Activated naive CD8-positive, alpha-beta T cell treated with anti-CD3 and anti-CD28 coated beads for 36 hours (primary cell): ENCODE measurements at places on chromosomes 13 and 19. TPM values are rescaled to one million over a fixed set of nuclear protein-coding genes. Genes with fewer than 3 reads are reported as not detected.

DNA sequence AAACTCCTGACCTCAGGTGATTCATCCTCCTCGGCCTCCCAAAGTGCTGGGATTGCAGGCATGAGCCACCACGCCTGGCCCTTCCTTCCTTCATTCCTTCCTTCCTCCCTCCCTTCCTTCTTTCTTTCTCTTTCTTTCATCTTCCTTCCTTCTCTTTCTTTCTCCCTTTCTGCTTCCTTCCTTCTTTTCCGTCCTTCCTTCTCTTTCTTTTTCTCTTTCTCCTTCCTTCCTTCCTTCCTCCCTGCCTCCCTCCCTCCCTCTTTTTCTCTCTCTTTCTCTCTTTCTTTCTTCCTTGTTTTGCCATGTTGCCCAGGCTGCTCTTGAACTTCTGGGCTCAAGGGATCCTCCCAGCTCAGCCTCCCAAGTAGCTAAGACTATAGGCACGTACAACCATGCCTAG, 36.5 kb upstream of the MUC16 start:
- no peak for DNase-seq
- H3K27ac ChIP-seq, result no peak overlapping the region
- peaks cover 4% of the 10 kb centered on the region for H3K27me3 ChIP-seq
- H3K36me3 ChIP-seq, result no peaks in the 10 kb centered on the region

DNA sequence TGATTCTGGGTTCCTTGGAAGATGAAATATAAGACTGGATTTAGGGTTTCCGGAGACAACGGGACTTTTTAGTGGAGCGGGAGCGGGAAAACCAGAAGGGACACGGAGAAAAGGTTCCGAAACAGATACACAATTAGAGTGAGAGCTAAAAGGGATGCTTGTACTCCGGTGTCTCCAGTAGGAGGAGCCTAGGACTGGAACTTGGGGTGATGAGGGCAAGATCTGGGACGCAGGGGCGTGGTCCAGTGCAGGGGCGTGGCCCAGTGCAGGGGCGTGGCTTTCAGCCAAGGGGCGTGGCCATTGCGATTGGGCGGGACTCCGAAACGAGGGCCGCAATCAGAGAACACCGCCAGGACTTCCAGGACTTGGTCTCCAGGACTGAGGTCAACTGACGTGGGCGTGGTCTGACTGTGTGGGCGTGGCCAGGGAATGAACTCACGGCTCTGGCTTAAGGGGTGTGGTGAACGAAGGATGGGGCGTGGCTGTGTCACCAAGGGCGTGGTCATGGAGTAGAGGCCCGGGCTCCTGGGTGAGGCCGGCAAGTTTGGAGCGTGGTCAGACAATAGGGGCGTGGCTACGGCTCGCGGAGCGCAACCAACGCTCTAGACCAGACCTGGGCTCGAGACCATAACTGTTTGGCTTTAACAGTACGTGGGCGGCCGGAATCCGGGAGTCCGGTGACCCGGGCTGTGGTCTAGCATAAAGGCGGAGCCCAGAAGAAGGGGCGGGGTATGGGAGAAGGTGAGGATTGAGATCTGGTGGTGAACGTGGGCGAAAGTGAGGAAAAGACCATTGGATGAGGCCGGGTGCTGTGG, at the start of gene DKKL1:
TSS of gene DKKL1 (plus strand) at position 610 of the 815 bp plus-strand sequence. CDS start at position 732, 122 bp downstream.
- no peak within 1 kb of the TSS for H3K27ac ChIP-seq
- peaks cover 7% of the 10 kb centered on the region for H3K27me3 ChIP-seq
- no peaks in the 10 kb centered on the region for H3K36me3 ChIP-seq
- peaks cover 6% of the 10 kb centered on the region for H3K4me1 ChIP-seq
- H3K4me3 ChIP-seq, result peak within 1 kb of the TSS; percentile 25

- H3K4me1 ChIP-seq, result no peaks in the 10 kb centered on the region
- H3K36me3 ChIP-seq, result no peaks in the 10 kb centered on the region
- H3K27ac ChIP-seq, result no peak overlapping the region
- DNase-seq, result no peak
These were observed 8.8 kb upstream of the COX7A1 start for GRCh38 chr19:36160821-36161596.

GRCh38 chr19:19098703-19099632, 35.2 kb downstream of the SLC25A42 start:
- no peaks in the 10 kb centered on the region for H3K4me1 ChIP-seq
- DNase-seq, result no peak
- no peaks in the 10 kb centered on the region for H3K36me3 ChIP-seq
- no peak overlapping the region for H3K27ac ChIP-seq

The CFAP97D2 gene
- not detected for total RNA-seq

The HTR2A gene
- total RNA-seq, result not detected

- H3K4me1 ChIP-seq, result peaks cover 23% of the 10 kb centered on the region
- DNase-seq, result peak; percentile 52
- H3K4me3 ChIP-seq, result peak overlapping the region; percentile 77
- H3K27me3 ChIP-seq, result no peaks in the 10 kb centered on the region
These were observed 1.5 kb downstream of the GNA11 start for GRCh38 chr19:3095441-3096191.

The MEF2B gene
- total RNA-seq, result 1.6 TPM

- H3K36me3 ChIP-seq, result no peaks in the 10 kb centered on the region
- DNase-seq, result no peak
These were observed at the start of gene GPR4 for GRCh38 chr19:45601524-45602374. TSS of gene GPR4 (minus strand) at chr19:45602212. CDS start at chr19:45591866, 10,346 bp downstream.

The ECSIT gene
- 46.7 TPM for total RNA-seq

DNA sequence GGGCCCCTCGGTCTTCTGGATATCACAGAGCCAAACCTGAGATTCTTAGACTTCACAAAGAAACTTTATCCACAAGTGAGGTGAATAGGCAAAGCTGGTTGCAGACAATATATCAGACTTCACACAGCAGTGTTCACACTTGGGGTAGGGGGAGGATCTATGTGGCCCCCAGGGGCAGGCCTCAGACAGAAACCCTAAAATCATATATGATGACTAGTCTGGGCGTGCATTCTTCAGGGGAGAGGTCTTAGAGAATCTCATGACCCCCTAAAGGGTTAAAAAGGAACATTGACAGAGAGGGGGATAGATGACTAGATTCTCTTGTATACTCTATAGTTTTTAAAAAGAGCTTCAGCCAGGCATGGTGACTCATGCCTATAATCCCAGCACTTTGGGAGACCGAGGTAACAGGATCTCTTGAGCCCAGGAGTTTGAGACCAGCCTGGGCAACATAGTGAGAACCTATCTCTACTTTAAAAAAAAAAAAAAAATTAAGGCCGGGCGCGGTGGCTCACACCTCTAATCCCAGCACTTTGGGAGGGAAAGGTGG, 2.8 kb downstream of the TYROBP start:
- peaks cover 3% of the 10 kb centered on the region for H3K36me3 ChIP-seq
- DNase-seq, result no peak
- peaks cover 53% of the 10 kb centered on the region for H3K4me1 ChIP-seq
- no peaks in the 10 kb centered on the region for H3K27me3 ChIP-seq
- H3K4me3 ChIP-seq, result no peak overlapping the region

The BAX gene
- total RNA-seq, result 191 TPM

The MIA gene
- total RNA-seq, result not detected

DNA sequence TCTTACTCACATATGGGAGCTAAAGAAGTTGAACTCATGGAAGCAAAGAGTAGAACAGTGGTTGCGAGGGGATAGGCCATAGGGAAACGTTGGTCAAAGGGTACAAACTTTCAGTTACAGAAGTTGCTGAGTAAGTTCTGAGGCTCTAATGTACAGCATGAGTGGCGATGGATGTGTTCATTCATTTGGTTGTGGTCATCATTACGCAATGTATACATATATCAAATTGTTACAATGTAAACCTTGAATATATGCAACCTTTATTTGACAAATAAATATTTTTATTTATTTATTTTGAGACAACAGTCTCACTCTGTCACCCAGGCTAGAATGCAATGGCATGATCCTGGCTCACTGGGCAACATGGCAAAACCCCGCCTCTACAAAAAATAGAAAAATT, 38.7 kb downstream of the ZIC5 start:
- no peaks in the 10 kb centered on the region for H3K36me3 ChIP-seq
- H3K4me1 ChIP-seq, result no peaks in the 10 kb centered on the region
- peaks cover 17% of the 10 kb centered on the region for H3K27me3 ChIP-seq
- no peak overlapping the region for H3K4me3 ChIP-seq
- H3K27ac ChIP-seq, result no peak overlapping the region
- DNase-seq, result no peak

DNA sequence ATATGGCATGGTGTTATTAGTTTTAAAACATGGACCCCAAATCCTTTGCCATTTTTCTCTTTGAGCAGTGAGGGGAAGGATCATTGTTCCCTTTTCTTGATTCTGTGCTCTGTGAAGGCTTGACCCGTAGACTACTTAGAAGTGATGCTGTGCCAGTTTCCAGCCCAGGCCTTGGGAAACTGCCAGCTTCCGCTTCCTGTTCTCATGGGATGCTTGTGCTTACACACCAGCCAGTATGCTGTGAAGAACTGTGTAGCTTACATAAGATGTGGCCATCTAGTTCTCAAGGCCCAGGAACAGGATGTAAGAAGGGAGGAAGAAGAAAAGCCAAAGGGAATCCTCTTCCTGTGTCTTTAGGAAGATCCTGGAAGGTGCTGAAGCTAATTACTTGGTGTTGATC, 180.9 kb downstream of the PCCA start:
- no peak overlapping the region for H3K27ac ChIP-seq
- no peaks in the 10 kb centered on the region for H3K4me1 ChIP-seq
- no peak overlapping the region for H3K4me3 ChIP-seq
- DNase-seq, result no peak
- no peaks in the 10 kb centered on the region for H3K27me3 ChIP-seq
- peaks cover 2% of the 10 kb centered on the region for H3K36me3 ChIP-seq

GRCh38 chr19:49333811-49334288, 1.4 kb upstream of the CD37 start:
- no peaks in the 10 kb centered on the region for H3K27me3 ChIP-seq
- H3K4me1 ChIP-seq, result peaks cover 52% of the 10 kb centered on the region
- H3K4me3 ChIP-seq, result peak overlapping the region; percentile 71
- peak; percentile 71 for DNase-seq
- H3K36me3 ChIP-seq, result peaks cover 24% of the 10 kb centered on the region
- H3K27ac ChIP-seq, result peak overlapping the region; percentile 89

- H3K4me1 ChIP-seq, result peaks cover 1% of the 10 kb centered on the region
- peaks cover 20% of the 10 kb centered on the region for H3K27me3 ChIP-seq
- no peak overlapping the region for H3K4me3 ChIP-seq
- no peak for DNase-seq
- no peak overlapping the region for H3K27ac ChIP-seq
These were observed 189.6 kb upstream of the NBEA start for GRCh38 chr13:34752283-34752960.

The LILRB3 gene
- not detected for total RNA-seq

DNA sequence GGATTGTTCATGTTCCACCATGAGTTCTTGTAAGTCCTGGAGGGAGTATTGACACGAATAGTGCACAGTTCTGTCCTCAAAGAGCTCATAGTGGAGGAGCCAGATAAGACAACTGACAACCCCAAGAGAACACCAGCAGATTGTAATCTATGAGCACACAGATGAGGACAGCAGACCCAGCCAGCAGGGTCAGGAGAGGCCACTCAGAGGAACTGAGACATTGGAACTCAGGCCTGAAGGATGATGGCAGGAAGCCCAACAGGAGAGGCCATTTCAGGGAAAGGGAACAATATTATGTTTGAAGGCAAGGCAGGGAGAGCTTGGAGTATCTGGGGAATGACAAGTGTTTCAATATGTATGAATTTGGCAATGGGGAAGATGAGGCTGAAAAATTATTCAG, 63.7 kb upstream of the IPO5 start:
- no peaks in the 10 kb centered on the region for H3K4me1 ChIP-seq
- H3K27me3 ChIP-seq, result peaks cover 4% of the 10 kb centered on the region
- no peak overlapping the region for H3K4me3 ChIP-seq
- no peak for DNase-seq
- no peaks in the 10 kb centered on the region for H3K36me3 ChIP-seq

- H3K4me3 ChIP-seq, result no peak overlapping the region
- H3K27ac ChIP-seq, result peak overlapping the region; percentile 75
- peaks cover 70% of the 10 kb centered on the region for H3K4me1 ChIP-seq
- H3K27me3 ChIP-seq, result no peaks in the 10 kb centered on the region
These were observed 27.7 kb downstream of the STK24 start for GRCh38 chr13:98549006-98549727.

DNA sequence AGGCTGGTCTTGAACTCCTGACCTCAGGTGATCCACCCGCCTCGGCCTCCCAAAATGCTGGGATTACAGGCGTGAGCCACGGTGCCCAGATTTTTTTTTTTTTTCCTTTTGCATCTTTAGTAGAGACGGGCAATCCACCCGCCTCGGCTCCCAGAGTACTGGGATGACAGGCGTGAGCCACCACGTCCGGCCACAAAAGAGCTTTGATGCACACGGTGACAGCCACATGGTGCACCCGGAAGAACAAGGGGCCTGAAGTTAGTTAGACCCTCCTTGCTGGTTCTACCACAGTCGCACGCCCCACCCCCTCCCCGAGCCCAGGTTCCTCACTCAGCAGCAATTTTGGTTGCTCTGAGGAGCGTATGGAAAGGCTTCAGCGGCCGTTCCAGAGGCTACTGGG, 54.2 kb upstream of the USE1 start:
- no peak overlapping the region for H3K4me3 ChIP-seq
- no peak for DNase-seq
- H3K4me1 ChIP-seq, result peaks cover 2% of the 10 kb centered on the region

DNA sequence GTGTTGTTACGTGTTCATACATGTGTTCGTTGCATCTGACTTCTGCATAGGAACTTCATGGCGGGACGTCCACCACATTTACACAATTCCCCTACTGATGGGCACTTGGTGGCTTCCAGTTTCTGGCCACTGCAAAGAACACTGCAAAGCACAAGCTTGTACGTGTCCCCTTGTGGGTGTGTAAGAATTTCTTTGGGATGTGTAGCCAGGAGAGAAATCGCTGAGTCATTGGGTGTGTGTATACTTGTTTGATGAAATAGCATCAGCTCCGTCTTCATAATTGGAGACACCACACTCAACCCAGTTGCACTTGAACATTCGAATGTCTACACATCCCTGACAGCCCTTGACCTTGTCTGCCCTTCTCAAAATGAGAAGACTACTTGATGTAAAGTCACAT, 19.2 kb downstream of the KLK5 start:
- H3K27me3 ChIP-seq, result peaks cover 48% of the 10 kb centered on the region
- no peak overlapping the region for H3K27ac ChIP-seq
- no peak overlapping the region for H3K4me3 ChIP-seq
- DNase-seq, result no peak
- no peaks in the 10 kb centered on the region for H3K36me3 ChIP-seq

GRCh38 chr13:73940098-73940497, 194.1 kb downstream of the KLF12 start:
- no peak overlapping the region for H3K27ac ChIP-seq
- no peak for DNase-seq
- H3K27me3 ChIP-seq, result no peaks in the 10 kb centered on the region

DNA sequence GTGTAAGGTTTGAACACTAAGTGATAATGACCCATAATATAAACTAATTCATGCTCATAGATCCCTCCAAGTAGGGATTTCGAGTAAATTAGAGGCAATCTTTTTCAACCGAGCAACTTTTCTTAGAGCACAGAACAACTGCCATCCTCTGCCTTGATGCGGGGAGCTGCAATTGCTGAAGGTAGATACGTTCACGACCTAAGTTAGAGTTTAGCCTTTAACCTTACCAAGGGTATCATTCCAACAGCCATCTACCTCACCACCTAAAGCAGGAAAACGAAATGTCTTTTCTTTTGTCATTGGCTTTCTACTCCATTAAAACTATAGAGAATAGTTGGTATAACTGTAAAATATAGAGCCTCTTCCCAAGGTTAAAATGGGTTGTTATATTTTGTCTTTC, 42.2 kb upstream of the NBEA start:
- H3K27ac ChIP-seq, result no peak overlapping the region
- H3K36me3 ChIP-seq, result no peaks in the 10 kb centered on the region
- no peak for DNase-seq

- peaks cover 59% of the 10 kb centered on the region for H3K27me3 ChIP-seq
- no peak overlapping the region for H3K4me3 ChIP-seq
- H3K27ac ChIP-seq, result no peak overlapping the region
- no peaks in the 10 kb centered on the region for H3K4me1 ChIP-seq
- H3K36me3 ChIP-seq, result no peaks in the 10 kb centered on the region
- no peak for DNase-seq
These were observed 36.9 kb downstream of the KCNC3 start for GRCh38 chr19:50292216-50292827.
